ENCODE measurements at places on chromosomes 11 and 22. TPM values are rescaled to one million over a fixed set of nuclear protein-coding genes. Genes with fewer than 3 reads are reported as not detected.

- peak; percentile 36 for DNase-seq
Measured at GRCh38 chr22:38051900-38052862, 5.0 kb upstream of the PICK1 start.

GRCh38 chr22:27775087-27775698, 26.4 kb downstream of the MN1 start:
- no peak for DNase-seq

DNA sequence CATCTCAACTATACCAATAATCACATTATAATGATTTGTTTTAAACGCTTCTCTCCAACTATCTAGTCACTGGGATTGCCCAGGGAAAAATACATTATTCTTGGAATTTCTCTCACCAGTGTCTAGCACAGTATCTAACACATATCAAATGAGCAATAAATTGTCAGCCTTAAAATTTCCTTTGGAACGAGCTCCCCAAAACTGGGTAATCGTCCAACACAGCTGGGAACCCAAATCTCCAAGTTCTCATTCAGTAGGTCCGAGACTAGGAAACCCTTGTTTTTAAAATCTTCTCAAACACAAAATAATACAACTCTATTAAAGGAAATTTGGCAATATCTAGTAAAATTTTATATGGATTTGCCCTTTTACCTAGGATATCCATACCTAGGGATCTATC, 327.8 kb upstream of the ARHGAP42 start:
- DNase-seq: no peak

Gene BIK
- 7.1 TPM for polyA plus RNA-seq

Gene ISX
- polyA plus RNA-seq: not detected

Measured in foreskin keratinocyte (primary cell).